Smooth muscle cell of the brain vasculature (primary cell): ENCODE measurements at places on chromosomes 5 and 9.

- no peak for DNase-seq
Measured at GRCh38 chr9:132049900-132050299, 29.8 kb downstream of the MED27 start.

DNA sequence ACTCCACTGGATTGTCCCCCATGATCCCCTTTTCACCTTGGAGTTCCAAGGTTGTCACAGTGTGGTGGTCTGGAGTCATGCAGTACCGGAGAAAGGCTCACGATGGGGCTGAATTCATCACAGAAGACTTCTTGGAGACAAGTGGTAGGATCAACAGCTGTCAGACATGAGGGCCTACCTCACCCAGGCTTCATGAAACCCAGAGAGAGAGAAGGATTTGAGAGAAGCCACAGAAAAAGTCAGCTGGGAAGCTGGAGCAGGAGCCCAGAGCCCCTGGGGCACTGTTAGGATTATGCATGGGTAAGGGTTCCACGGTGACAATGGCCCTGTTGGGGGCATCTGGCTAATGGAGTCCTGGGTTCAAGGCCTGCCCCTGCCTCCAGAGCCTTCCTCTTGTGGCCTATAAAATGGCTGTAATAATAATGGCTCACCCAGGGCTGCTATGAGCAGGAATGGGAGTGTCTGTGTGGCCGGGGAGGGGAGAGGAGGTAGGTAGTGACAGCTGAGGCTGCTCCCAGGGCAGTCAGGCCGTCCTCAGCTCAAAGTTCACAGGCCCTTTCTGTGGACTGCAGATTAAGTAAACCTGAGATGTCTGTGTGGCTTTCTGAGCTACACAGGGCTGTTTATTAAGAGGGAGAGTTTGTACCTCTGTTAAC, 910 bp downstream of the TRIM14 start:
- DNase-seq: no peak

DNA sequence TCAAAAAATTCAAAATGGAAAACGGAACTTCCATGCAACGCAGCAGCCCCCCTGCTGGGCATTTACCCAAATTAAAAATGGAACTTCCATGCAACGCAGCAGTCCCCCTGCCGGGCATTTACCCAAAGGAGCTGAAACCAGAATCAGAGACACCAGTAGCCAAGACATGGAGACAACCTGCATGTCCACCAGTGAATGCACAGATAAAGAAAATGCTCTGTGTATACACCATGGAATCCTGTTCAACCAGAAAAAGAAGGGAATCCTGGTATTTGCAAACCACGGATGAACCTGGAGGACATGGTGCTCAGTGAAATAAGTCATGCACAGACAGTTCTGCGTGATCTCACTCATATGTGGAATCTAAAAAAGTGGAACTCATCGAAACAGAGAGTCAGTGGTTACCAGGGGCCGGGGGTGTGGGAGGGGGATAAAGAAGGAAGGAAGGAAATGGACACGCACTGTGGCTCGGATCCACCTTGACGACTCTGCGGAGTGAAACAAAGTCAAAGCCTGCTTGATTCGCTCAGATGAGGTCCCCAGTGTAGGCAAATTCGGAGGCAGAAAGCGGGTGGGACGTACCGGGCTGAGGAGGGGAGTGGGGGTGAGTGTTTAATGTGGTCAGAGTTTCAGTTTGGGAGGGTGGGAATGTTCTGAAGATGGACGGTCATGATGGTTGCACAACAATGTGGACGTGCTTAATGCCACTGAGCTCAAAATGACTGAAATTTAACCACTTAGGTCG, 40.2 kb upstream of the EXOC3 start:
- DNase-seq: no peak

DNA sequence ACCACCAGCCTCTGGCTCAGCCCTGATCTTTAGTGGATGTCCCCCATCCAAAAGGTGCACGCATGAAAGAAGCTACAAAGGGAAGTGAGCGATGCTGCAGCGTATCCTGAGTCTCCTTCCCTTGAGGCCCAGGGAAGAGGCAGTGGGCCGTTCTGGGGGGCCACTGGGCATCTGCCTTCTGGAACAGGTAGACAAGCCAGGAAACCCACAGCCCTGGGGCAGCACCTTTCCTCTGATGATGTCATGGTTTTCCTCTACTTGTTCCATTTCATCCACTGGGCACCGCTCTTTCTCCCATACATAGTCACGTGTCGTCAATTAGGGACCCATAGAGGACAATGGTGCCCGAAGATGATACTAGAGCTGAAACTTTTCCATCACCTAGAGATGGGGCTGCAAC, 194.0 kb upstream of the IRX1 start:
- DNase-seq: no peak

- DNase-seq: no peak
Measured at GRCh38 chr5:113256671-113257452, 177.9 kb downstream of the TSSK1B start.

DNA sequence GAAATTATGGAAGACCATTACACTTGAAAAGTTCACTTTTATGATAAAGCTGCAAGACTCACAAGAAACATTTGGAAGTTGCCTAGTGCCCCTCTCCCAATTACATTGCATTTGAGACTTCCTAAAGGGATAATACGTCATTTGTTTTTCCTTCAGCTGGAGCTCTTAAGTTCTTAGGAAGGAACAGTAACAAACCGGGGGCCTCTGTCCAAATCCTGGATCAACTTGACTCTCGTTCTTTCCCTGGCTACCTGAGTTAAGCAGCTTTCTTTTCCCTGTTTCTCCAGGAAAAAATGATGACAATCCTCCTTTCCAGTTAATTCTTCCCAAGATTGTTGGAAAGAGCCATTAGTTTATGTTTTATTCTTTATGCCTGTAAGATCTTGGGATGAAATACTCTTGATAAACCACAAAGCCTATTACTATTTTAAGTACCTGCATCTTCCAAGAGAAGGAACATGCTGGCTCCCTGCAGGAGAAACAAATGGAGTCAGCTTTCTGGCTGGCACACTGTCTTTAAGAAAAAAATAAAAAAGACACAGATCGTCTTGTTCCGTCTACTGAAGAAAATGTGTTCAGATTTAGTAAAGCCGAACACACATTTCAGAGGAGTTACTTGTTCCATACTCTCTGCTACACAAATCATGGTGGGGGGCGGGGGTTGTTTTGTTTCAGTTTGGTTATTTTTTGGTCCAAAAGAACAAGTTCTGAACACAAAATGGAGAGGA, 297.9 kb downstream of the EFNA5 start:
- no peak for DNase-seq

GRCh38 chr9:34254966-34255825, 73.9 kb downstream of the KIF24 start:
- DNase-seq: no peak

GRCh38 chr5:81208904-81209303, 24.2 kb upstream of the CKMT2 start:
- no peak for DNase-seq

GRCh38 chr5:173715607-173716006, 99.2 kb upstream of the BOD1 start:
- no peak for DNase-seq
